ENCODE measurements at places on chromosomes 2 and 18.

DNA sequence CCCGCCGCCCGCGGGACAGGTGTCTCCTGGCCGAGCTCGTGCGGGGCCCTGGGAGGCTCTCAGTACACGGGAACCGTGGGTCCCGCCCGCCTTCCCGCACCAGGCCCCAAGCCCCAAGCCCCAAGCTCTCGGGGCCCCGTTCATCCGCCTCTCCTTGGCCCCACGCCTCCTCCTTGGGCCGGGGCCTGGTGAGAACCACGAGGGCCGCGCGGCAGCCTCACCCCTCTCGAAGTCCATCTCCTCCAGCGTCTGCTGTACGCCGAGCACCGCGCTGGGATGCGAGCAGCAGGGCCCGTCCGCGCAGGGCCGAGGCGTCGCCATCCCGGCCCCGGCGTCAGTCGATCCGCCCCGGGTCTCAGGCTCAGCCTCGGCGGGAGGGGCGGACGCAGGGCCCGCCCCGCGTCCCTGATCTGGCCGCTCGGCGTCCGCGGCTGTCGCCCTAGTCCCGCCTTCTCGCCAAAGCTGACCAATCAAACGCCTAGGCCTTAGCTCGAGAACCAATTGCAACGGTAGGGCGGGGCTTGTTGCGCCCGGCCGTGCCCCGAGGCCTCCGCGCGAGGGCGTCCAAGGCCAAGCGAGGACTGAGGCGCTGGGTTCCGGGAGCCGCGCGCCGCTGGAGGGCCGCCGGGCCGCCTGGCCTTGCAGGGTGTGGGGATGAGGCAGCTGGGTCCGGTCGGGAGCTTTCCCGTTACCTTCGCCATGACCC lies at the start of gene ANKRD39:
TSS of gene ANKRD39 (minus strand) at position 350 of the 706 bp plus-strand sequence. CDS start at position 321, 29 bp downstream.
- DNase-seq, result peak; percentile 96

GRCh38 chr2:46857871-46858701 lies 57.5 kb downstream of the MCFD2 start:
- no peak for DNase-seq

- no peak for DNase-seq
Measured at GRCh38 chr2:173086518-173087213, 11.0 kb downstream of the MAP3K20 start.

DNA sequence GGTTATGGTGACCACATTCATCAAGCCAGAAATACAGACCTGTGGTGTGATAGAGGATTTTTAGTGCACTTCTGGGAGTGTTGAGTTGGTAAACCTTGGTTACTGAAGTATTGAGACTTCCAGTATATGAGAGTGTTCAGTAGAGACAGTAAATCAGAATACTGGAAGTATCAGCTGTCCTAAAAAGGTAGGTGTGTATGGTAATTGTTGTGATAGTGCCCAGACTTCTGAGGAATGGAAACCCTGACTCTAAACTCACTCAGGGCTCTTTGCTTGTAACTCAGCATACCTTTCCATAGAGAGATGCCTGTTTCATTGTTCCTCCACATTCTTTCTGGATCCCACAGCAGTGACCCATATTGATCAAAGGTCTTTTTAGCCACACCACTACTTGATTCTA lies 217.1 kb downstream of the SETBP1 start:
- no peak for DNase-seq

GRCh38 chr2:176653479-176654443 lies 384.5 kb downstream of the MTX2 start:
- DNase-seq, result peak; percentile 4

- no peak for DNase-seq
Measured at GRCh38 chr2:23533338-23533695, 148.3 kb downstream of the KLHL29 start.

GRCh38 chr2:236215761-236216333 lies 47.7 kb upstream of the GBX2 start:
- DNase-seq, result no peak

DNA sequence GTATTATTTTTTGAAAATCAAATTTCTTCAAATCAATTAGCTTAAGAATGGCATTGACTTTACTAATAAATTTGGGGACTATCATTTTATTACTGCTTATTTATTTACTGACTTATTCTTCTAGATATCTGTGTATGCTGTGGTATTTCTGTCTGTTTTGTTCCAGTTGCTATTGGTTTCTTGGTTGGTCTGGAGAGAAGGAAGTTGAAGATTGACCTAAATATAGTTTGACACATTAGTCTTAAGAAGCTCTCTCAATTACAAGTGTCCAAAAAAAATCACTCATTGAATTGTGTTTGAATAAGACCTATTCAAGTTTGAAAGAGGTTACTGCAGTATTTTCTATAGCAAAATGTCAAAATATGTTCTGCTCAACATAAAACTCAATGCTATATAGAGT lies 153.3 kb upstream of the KYNU start:
- no peak for DNase-seq

DNA sequence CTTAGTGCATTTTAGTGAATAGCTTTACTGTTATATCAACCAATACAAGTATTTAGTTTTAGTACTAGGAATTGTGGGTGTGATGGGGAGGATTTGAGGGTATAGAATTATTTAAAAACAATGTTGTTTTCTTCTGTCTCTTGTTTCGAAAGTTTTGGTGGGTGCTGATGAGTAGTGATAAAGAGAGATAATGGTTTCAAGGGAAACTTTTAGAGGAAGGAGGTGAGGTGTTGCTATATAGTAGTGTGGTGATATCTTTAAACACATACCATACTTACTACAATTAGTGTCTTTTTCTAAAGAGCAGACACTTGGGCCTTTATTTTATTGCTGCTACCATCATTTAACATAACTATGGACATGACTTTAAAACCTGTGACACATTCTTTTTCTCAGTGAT lies 10.5 kb downstream of the IMPACT start:
- DNase-seq, result no peak

DNA sequence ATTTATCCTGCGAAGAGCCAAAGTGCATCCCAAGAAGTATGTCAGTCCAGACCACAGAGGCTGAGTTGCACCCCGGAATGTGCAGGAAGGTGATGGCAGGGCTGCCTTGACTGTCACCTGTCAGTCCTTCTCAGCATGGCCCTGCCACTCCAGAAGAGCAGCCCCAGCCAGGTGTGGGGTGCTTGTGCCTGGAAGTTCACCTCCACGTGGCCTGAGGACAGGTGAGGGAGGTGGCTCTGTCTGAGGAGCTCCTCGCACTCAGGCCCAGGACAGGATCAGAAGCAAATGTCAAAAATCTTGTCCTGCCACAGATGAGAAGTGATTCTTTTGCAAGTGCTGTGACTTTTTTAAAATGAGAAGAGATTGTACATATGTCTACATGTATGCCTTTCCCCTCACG lies 31.4 kb upstream of the B3GNT7 start:
- no peak for DNase-seq

DNA sequence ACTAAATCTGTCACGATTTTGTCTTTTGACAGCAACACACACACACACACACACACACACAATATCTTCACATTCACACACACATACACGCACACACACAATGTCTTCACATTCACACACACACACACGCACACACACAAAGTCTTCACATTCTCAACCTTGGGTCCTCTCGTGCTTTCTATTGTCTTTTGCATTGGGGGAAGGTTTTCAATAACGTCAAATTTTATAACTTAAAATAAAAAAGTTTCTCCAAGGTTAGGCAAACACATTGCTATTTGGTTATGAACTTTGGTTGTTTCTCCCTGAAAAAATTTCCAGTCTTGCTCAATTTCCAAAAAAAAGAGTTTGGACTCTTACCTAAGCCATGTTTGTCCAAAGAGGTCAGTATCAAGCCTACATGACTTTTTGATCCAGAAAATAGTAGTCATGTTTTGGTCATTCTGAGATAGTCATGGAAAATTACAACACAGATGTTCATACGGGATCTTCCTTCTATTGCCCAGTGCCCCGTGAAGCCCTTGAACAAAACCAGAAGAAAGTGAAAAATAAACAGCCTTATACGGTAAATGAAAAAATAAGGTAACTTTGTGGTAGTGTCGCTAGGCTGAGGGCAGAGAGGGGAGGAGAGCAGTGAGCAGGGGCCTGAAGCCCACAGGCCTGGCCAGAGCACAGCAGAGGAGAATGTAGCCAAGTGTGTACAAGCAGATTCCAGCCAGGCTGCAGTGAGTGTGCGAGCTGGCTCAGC lies 542.8 kb upstream of the ID2 start:
- no peak for DNase-seq

DNA sequence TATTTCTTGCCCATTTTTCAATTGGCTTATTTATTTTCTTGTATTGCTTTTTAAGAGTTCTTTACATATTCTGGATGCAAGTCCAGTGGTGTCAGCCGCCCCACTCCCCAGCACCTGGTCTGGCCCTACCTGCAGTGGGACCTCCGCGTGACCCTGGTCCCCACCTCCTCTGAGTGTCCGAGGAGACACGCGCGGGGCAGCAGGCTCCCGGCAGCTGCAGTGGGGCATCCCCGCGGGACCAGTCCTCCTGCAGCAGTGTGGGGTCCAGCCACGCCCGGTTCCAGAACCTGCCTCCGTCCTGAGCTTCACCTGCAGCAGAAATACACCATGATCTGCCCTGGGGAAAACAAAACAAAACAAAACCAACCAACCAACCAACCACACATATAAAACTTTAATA lies 48.9 kb upstream of the IL1R1 start:
- no peak for DNase-seq

DNA sequence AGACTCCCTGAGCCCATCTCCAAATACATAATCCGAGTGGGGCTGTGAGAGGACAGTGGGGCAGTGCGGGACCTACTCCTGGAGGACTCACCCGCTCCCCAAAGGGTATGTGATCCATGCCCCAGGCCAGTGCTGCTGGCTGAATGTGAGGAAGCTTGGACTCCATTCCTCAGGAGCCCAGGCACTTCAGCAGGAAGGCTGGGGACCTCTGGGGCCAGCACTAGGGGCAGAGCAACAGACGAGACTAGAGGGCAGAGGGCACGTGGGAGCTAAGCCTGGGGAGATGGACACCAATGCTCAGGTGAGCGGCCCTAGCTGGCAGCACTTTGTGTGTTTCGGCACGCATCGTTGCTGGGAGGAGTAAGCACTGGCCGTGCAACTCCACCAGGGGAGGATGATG lies 84.9 kb downstream of the MALT1 start:
- no peak for DNase-seq

DNA sequence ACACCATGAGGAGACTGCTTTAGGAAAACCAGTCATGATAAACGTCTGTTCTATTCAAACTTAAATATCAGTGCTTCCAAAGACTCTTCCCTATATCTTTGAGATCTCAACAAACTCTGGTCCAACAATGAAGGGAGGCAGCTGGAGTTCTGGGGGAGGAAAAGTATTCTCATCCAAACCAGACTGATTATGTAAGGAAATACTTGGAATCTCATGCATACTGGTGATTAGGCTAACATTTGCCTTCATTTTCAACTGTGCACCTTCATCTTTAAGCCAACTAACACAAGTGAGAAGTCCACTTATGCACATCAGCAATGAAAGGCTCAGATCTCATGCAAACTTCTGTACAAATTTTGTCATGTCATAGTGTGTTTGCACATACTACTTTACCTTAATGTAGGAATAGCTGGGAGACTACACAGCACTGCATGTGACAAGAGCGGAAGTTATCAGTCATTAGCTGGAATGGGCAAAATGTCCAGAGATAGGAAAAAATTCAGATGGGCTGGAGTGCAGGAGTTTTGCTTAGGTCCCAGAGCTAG lies 67.5 kb upstream of the STK17B start:
- no peak for DNase-seq

DNA sequence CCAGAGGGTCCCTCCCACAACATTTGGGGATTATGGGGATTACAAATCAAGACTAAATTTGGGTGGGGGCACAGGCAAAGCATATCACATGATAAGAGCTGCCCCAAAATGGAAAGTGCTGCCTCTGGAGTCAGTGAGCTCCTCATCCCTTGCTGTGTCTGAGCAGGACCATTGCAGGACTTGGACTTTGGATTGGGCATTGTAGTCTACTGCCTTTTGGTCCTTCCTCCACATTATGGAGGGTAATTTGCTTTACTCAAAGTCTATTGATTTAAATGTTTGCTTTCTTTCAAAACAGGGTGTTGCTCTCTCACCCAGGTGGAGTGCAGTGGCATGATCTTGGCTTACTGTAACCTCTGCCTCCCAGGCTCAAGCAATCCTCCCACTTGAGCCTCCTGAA lies 106.8 kb upstream of the LDAH start:
- no peak for DNase-seq

DNA sequence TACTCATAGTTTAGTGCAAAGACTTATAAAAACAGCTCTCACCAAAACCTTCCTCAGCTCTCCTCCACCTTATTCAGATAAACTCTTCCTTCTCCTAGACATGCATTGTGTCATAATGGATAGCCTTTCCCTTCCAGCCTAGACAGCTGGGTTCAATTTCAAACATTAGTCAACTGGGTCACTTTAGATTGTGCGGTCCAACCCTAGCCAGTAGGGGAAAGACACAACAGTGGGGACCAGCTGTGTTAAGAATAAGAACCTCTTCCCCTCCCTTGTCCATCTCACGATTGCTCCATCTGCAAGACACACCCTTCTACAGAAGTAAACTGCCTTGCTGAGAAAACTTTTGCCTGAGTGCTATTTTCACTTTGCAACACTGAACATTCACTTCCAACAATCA lies 8.5 kb downstream of the PRPF40A start:
- DNase-seq, result no peak

All from stimulated activated CD4-positive, alpha-beta T cell treated with anti-CD3 and anti-CD28 coated beads, Interleukin-12 subunit alpha, Interleukin-12 subunit beta, amount 100 ng/mL, for 4 hours (primary cell).